ENCODE measurements at places on chromosomes 16 and 17. TPM values are rescaled to one million over a fixed set of nuclear protein-coding genes. Genes with fewer than 3 reads are reported as not detected.

GLIS2 gene
- 16.0 TPM for total RNA-seq

SGCA gene
- 151 TPM for total RNA-seq

PLCD3 gene
- total RNA-seq: 200 TPM

CACNA1H gene
- 6.0 TPM for total RNA-seq

TM4SF5 gene
- not detected for total RNA-seq

SLC16A11 gene
- total RNA-seq: 0.78 TPM

CCL8 gene
- total RNA-seq: not detected

MFSD6L gene
- 0.11 TPM for total RNA-seq

KCNJ2 gene
- total RNA-seq: 44.3 TPM

SNRNP25 gene
- total RNA-seq: 80.7 TPM

ARMC7 gene
- 6.4 TPM for total RNA-seq

PLEKHG4 gene
- total RNA-seq: 1.1 TPM

GID4 gene
- 20.1 TPM for total RNA-seq

CDT1 gene
- 0.65 TPM for total RNA-seq

KRTAP3-2 gene
- not detected for total RNA-seq

SDR42E2 gene
- not detected for total RNA-seq

MRPS23 gene
- 86.7 TPM for total RNA-seq

HOXB8 gene
- not detected for total RNA-seq

CDH3 gene
- not detected for total RNA-seq

ASGR1 gene
- total RNA-seq: 0.43 TPM

Measured in Right ventricle myocardium inferior (tissue), 1 donor.